Lower lobe of right lung (tissue), 2 donors: ENCODE measurements at places on chromosomes 1 and 21.

- DNase-seq = no peak
Observed at GRCh38 chr1:12764016-12764415, 9.5 kb upstream of the PRAMEF12 start.

DNA sequence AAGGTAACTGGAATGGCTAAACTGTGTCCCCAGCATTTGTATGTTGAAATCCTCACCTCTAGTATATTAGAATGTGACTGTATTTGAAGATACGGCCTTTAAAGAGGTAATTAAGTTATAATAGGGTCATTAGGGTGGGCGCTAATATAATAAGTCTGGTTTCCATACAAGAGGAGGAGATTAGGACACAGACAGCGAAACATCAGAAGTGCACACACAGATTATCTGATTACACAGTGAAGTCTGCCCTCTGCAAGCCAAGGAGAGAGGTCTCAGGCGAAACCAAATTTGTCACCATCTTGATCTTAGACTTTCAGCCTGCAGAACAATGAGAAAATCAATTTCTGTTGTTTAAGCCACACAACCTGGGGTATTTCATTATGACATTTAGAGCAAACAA lies 2233.1 kb downstream of the MRPL39 start:
- no peak for DNase-seq

GRCh38 chr1:67736750-67737149 lies 51.7 kb downstream of the GADD45A start:
- no peak for DNase-seq

DNA sequence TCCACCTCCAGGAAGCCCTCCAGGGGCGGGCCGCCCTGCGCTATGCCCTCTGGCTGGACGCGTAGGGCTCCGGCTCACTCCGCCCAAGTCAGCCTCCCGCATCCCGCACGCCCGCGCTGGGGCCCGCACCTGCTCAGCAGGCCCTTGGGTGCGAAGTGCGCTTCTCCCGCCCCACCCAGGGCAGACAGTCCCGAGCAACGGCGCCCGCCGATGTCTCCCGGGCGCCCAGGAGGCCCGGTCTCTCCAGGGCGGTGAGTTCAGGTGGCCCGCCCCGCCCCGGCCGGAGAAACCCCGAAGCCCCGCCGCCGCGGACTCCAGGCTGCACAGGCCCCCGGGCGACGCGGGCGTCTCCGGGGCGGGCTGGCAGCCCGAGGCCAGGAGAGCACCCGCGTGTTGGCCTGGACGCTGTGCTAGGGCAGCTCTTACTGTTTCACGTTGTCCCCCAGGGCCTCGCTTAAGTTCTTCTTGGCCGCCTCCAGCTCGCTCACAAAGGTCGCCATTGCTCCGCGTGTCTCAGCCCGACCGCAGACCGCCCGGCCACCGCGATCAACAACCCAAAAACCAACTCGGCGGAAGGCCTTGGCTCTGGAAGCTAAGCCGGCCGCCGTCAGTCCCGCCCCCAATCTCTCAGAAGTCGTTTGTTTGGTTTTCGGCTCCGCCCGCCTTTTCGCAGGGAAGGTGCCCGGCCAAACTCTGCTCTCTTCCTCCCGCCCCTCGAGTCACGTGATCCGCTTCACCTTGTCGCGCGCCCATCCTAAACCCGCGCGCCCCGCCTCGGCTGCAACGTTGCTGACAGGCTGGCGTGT lies at the start of gene TADA1:
Gene TADA1 (minus strand): TSS at position 531 of the 806 bp plus-strand sequence. CDS start 31 bp downstream, at position 500.
- peak; percentile 99 for DNase-seq

DNA sequence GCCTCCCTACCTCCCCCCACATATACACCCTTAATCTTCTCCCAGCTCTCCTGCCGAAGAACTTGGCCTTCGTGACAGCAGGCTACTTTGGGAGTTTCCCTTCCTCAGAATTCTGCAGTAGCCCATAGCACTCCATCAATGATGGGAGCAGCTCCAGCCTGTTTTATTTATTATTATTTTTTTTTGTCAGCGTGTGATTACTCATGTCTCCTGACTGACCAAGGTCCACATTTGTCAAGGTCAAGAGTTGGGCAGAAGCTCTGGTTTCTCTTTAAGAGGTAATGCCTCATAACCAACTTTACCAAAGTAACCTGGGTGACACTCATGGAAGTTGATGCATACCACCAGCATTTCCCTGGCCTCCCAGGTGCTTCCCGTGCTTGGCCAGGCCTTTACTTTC lies 125.4 kb downstream of the ZZZ3 start:
- DNase-seq = no peak

GRCh38 chr21:35649186-35649585 lies 411.1 kb downstream of the SETD4 start:
- DNase-seq = no peak

- DNase-seq = no peak
Observed at GRCh38 chr1:31699341-31699891, 4.4 kb downstream of the COL16A1 start.

DNA sequence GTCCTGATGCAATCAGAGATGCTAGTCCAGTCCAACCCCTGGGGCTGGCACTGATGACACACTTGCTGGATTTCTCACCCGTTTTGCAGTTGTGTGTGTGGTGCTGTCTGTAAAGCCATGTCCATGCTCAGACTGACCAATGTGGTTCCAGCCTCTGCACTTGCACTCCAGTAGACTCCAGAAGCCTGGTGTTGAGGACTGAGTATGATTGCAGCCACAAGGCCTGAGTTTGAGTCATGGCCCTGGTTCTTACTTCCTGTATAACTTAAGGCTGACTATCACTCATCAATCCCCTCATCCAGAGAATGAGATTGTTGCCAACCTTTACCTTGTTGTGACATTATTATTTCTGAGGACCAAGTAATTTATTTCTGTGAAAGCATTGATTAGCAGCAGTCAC lies 34.8 kb upstream of the IKBKE start:
- DNase-seq = no peak

DNA sequence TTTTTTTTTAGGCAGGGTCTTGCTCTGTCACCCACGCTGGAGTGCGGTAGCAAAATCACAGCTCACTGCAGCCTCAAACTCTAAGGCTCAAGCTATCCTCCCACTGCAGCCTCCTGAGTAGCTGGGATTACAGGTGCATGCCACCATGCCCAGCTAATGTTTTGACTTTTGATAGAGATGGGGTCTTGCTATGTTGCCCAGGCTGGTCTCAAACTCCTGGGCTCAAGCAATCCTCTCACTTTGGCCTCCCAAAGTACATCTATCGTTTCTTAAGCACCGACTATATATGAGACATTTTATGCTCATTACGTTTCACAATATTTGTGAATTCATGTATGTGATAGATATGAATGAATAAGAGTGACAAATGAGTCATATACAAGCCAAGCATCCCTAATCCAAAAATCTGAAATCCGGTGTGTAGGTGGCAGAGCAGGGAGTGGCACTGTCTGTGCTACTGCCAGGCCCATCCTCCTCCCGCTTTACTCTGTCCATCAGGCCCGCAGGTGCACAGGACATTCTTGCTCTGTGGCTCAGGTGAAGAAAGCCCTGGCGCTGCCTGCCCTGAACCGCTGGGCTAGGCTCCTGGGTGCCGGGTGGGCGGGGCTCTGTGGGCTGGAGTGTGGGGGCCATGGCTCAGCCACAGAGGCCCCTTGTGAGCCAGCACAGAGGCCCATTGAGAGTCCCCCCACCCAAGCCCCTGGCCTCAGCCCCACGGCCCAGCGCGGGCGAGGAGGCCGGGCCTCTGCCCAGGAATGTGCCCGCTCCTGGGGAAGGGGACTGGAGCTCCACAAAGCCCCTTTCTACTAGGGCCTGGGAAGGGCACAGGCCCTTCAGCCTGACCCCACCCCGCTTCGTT lies 45.3 kb downstream of the HSPG2 start:
- no peak for DNase-seq

- no peak for DNase-seq
Observed at GRCh38 chr1:14901371-14901954, 252.1 kb upstream of the TMEM51 start.
